CD4-positive, alpha-beta T cell (primary cell): ENCODE measurements at places on chromosomes 2 and 18. TPM values are rescaled to one million over a fixed set of nuclear protein-coding genes. Genes with fewer than 3 reads are reported as not detected.

DNA sequence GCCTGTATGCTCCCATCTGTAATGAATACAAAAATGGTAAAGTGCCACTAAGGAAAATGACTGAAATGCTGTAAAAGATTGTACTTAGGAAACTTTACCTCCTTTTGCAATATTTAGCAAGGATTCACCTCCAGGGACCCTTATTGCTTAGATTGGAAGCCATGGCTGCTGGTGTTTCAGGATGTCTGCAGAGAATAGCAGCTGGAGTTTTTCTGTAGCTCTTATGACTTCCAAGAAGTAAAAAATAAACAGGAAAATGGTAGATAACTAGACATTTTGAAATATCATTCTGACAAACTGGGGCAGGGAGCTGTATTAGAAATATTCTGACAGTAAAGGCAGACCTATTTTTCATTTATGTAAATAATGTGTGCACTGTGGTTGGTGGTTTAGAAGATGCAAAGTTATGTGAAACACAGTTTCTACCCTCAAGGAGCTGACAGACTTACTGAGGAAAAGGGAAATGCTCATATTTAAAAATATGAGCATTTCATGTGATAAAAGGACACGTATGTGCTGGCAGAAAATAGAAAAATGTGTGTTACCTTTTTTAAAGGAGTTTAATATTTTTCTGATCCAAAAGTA is 224.9 kb upstream of the BOD1L2 start:
- H3K27me3 ChIP-seq = no peaks in the 10 kb centered on the region
- DNase-seq = no peak
- H3K27ac ChIP-seq = no peak overlapping the region
- no peak overlapping the region for H3K4me3 ChIP-seq
- peaks cover 6% of the 10 kb centered on the region for H3K36me3 ChIP-seq

DNA sequence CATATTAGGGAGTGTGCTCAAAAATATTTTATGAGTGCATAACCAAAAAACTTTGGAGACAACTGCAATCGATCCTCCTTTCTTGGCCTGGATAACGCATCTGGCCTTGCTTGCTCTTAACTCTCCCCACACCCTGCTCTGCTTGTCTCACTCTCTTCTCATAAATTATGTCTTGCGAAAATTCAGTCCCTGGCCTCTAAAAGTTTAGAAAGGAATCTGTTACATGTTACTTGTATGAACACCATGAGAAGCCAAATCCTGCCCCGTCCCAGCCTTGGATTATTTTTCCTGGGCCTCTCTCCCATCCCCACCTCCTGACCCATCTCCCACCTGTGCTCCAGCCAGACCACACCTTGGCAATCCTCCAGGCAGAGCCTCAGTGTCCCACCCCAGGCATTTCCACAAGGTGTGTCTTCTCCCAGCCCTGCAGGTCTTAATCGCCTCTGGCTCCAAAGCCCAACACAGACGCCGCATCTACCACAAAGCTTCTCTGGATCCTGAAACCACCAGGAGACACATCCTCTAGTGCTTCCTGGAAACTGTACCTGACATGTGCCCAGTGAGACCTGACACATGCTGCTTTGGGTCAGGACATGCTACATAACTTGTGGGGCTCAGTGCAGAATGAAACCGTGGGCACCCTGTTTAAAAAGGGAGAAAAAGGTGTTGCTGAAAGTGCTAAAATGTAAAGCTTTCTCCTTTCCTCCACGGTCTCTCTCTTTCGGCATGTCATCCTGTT is 99.6 kb upstream of the ST3GAL5 start:
- no peaks in the 10 kb centered on the region for H3K27me3 ChIP-seq
- H3K36me3 ChIP-seq = no peaks in the 10 kb centered on the region
- peaks cover 4% of the 10 kb centered on the region for H3K4me1 ChIP-seq
- H3K27ac ChIP-seq = no peak overlapping the region

DNA sequence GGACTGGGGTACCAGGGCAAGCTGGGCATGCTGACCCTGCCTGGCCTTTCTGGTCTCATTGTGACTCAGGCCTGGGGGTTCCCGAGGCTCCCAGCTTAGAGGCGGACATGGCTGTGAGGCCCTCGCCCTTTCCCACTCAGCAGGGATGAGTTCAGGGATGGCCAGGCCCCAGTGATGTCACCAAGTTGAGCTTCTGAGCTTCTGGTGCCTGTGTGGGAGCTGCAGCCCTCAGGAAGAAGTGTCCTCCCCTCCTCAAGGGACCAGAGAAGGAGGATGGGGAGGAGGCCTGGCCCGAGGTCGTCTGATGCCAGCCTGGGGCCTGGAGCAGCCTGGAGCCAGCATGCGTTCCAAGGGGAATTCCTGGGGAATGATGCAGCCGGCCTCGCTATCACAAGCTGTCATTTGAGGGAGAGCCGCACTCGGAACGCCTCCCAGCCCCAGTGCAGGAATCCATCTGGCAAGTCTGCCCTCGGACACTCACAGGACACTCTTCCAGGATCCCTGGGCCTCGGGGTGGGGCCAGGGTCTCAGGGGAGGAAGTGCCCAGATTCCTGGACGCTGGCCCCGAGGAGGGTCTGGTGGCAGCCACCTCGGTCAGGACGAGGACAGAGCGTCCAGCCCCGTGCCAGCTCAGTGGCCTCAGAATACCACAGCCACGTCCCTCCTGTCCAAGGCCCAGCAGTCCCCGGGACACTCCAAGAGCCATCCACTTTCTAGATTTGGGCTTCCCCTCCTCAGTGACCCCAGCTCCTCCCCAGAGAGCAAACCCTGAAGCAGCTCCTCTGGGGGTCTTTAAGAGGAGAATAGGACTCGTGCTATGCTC is 61.2 kb upstream of the GPC1 start:
- no peak for DNase-seq
- peaks cover 3% of the 10 kb centered on the region for H3K27me3 ChIP-seq
- H3K36me3 ChIP-seq = no peaks in the 10 kb centered on the region

GRCh38 chr2:168495524-168495923 is 39.5 kb downstream of the CERS6 start:
- peaks cover 5% of the 10 kb centered on the region for H3K4me1 ChIP-seq
- H3K27me3 ChIP-seq = no peaks in the 10 kb centered on the region
- no peak for DNase-seq

GRCh38 chr2:60313470-60314172 is 239.8 kb downstream of the BCL11A start:
- H3K27ac ChIP-seq = no peak overlapping the region
- no peak overlapping the region for H3K4me3 ChIP-seq
- H3K36me3 ChIP-seq = no peaks in the 10 kb centered on the region
- no peak for DNase-seq
- no peaks in the 10 kb centered on the region for H3K27me3 ChIP-seq

DNA sequence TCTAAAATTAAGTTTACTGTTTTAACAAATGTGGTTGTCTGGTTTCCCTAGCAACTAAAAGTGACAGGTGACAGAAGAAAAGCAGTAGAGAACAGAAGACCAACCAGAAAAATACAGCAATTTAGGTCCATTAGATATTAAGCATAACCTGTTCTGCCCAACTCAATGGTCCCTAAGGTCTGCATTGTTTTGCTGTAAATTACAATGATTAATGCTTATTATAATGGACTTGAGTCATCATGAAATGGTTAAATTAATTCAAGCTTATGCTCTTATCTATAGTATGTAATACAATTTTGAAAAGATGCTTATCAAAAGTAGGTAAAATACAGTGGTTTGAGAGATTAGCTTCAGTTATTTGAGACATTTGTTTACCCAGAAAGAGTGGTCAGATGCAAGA is 378.0 kb downstream of the GRB14 start:
- no peak for DNase-seq
- H3K36me3 ChIP-seq = no peaks in the 10 kb centered on the region
- no peak overlapping the region for H3K27ac ChIP-seq
- H3K4me1 ChIP-seq = no peaks in the 10 kb centered on the region
- no peak overlapping the region for H3K4me3 ChIP-seq

GRCh38 chr18:13395577-13395976 is 177.0 kb downstream of the LDLRAD4 start:
- peaks cover 12% of the 10 kb centered on the region for H3K4me1 ChIP-seq
- DNase-seq = no peak
- no peak overlapping the region for H3K4me3 ChIP-seq

GRCh38 chr2:16398486-16399043 is 267.1 kb downstream of the CYRIA start:
- no peak overlapping the region for H3K4me3 ChIP-seq
- no peaks in the 10 kb centered on the region for H3K4me1 ChIP-seq
- H3K27me3 ChIP-seq = no peaks in the 10 kb centered on the region
- no peak for DNase-seq

CDH19 gene
- not detected for total RNA-seq

UGT1A8 gene
- total RNA-seq = not detected
